ENCODE measurements at places on chromosomes 5 and 9.

DNA sequence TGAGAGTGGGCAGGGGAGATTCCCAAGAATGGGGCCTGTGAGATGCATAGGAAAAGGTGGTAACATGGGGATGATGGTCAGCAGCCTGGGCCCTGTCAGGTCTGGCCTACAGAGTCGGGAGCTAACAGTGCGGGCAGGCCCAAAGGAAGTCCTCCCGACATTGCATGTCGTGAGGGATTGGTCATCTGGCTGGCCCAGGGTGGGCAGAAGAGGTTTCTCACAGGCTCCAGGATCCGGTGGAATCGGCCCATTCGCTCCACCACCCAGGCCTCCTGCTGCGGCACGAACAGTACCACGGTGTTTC is 514 bp downstream of the STOML2 start:
- DNase-seq: no peak

DNA sequence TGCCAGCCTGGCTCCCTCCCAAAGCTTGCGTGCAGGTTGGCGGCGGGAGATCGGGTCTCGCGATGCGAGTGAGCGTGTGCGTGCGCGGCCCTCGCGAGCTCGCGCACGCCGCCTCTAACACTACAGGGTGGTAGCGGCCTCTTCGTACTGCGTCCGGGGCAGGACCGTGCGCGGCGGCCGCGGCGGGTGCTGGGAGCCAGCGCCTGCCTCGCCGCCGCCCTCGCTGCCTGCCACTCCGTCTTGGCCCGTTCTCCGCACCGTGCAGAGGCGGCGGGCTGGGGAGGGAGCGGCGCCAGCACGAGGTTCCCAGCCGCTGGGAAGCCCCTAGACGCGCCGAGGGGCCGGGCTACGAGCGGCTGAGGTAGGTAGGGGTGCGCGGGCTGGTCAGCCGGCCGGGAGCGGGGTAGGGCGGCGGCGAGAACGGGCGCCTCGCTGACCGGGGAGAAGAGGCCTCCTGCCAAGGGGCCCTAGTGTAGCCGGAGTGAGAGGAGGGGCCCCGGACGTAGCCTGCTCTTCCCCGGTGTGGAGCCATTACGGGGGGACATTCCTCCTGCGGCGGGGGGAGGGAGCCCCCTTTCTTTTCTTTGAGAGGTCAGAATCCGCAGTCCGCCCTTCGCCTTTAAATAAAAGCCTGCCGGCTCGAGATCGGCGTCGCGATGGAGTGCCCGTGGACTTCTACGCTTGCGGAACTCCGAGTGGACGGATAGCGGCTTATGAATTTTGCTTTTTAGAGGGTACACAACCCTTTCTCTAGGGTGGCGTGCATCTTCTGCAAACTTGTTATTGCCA is at the start of gene C5orf24:
C5orf24 (plus strand) TSS at position 117 of the 789 bp plus-strand sequence. CDS start 8,933 bp downstream, outside the sequence.
- DNase-seq: peak; percentile 98

DNA sequence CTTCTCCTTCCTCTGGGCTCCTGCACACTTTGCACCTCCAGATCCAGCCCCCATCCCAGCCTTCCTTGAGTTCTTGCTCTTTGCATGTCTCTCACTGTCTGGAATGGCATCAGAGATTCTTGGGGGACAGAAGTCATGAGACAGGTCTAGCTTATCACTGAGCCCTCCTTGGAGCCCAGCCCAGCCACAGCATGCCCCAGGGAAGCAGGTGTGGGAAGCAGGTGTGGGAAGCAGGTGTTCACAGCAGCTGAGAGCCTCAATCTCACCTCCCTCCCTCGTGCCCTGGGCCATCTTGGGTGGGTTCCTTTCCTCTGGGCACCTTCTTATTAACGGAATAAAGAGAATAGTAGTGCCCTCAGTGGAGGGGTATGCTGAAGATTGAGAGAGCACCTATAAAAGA is 27.2 kb downstream of the SLC6A7 start:
- no peak for DNase-seq

- no peak for DNase-seq
Measured at GRCh38 chr5:160159991-160160792, 40.9 kb upstream of the PWWP2A start.

GRCh38 chr5:119397518-119398380 is 41.9 kb downstream of the TNFAIP8 start:
- no peak for DNase-seq

DNA sequence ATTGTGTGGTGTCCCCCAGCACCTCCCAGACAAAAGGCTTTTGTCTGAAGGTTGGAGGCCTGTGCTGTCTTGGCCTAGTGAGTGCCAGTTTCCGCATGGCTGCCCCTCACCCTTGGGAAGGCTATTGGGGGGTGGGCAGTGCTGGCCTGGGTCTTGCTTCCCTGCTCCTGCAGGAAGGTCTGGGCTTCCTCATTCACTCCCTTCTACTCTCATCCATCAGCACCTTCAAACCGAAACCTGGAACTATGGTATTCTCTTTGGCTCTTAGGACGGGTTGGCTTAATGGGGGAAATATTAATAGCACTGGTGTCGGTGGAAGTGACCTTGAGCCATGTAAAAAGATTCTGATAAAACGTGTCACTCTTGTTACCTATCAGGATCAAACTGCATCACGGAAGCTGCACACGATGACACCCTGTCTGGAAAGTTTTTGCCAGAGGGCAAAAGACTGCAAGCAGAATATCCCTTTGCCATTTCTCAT is 34.0 kb upstream of the GLRX start:
- no peak for DNase-seq

GRCh38 chr9:92715488-92716231 is 45.7 kb upstream of the IPPK start:
- no peak for DNase-seq

DNA sequence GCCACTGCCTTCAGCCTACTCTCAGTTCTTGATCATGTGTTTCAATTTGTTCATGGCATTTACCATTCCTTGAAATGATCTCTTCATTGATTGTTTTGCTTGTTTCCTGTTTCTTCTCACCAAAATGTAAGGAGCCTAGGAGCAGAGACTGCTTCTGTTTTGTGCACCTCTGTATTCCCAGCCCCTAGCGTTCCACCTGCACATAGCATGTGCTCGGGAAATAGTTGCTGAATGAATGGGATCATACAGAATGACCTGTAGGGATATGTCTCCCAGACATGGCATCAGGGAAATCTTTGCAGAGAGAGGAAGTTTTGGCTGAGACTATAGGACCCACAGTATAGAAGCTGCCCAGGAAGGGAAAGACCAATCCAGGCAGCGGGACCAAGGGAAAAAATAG is 6.2 kb upstream of the CERCAM start:
- DNase-seq: no peak

DNA sequence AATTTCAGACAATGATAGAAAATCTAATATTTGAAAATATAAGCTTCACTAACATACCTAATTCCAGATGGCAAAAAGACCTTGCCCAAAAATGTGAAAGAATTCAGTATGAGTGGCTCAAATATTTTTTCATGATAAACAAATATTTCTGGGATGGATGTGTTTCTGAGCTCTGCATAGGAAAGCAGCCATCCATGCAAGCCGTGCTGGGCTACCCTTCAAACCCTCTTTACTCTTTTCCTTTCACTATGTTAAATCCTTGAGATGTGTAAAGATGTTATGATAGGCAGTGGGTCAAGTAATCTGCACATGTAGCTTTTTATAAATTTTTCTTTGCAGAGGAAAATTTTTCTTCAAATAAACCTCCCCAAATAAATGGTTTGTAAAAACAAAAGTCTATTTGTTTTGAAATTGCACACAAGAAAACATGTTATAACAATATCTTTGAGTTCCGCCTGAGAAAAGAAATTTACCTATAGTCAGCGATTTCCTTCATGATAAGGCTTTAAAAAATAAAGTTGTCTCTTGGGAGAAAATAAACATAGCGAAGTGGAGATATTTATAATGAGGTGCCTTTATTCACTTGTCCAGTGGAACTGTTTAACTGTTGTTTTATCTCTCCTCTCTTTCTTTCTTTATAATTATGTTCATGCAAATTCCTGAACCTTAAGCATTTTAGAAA is 154.3 kb upstream of the PITX1 start:
- DNase-seq: no peak

GRCh38 chr9:134412298-134412711 is 86.0 kb downstream of the RXRA start:
- DNase-seq: peak; percentile 65

- DNase-seq: no peak
Measured at GRCh38 chr5:118435131-118435530, 553.2 kb downstream of the DTWD2 start.

DNA sequence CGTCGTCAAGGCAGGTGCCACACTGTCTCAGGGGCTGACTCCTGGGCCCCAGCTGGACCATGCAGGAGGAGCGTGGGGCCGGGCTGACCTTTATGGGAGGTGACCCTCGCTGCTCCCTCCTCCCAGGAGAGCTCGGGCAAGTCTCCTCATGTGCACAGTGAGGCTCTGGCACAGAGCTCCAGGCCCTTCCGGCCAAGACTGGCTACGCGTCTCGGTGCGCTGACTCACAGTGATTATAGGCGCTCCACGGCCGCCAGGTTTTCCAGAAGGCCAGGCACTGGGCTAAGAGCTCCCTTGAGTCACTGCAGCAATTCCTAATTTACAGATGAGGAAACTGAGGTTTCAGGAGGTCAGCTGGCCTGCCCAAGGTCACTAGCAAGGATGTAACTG is 47.4 kb downstream of the VAV2 start:
- peak; percentile 67 for DNase-seq

DNA sequence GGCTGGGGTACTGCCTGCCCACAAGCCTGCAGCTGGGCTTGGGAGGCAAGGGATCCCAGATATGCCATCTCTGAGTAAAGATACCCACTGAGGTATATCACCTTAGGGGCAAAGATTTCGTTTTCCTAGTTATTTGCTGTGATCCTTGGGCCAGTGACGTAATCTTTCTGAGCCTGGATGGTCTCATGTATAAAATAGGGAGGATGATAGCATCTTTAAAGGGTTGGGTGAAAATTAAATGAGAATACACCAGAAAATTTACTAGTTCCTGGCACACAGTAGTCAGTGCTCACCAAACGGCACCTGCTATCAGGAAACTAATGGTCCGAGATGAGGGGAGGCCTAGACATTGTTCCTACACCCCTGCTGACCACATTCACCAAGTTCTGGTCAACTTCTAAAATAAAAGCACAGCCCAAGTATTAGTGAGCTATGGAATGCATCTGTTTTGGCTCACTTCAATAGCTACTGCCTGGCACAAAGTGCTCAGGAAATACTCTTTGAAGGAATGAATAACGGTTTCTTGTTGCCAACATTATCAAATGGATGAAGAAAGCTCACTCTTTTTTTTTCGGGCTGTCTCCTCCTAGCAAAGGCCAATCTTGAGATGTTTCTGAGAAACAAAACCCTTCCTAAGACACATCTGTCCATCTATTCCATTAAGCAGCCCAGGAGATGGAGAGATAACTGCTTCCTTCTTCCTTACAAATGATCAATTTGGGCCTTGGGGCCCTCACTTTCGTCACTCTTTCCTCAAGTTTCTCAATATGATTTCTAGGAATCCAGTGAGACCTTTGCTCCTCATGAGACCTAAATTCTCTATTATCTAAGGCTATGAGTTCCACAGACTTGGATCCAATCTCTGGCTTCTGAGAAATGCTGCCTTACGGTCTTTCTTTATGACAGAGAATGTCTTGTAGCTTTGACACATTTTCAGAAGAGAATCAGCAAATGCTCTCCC is 98.2 kb downstream of the DPYSL3 start:
- DNase-seq: no peak

DNA sequence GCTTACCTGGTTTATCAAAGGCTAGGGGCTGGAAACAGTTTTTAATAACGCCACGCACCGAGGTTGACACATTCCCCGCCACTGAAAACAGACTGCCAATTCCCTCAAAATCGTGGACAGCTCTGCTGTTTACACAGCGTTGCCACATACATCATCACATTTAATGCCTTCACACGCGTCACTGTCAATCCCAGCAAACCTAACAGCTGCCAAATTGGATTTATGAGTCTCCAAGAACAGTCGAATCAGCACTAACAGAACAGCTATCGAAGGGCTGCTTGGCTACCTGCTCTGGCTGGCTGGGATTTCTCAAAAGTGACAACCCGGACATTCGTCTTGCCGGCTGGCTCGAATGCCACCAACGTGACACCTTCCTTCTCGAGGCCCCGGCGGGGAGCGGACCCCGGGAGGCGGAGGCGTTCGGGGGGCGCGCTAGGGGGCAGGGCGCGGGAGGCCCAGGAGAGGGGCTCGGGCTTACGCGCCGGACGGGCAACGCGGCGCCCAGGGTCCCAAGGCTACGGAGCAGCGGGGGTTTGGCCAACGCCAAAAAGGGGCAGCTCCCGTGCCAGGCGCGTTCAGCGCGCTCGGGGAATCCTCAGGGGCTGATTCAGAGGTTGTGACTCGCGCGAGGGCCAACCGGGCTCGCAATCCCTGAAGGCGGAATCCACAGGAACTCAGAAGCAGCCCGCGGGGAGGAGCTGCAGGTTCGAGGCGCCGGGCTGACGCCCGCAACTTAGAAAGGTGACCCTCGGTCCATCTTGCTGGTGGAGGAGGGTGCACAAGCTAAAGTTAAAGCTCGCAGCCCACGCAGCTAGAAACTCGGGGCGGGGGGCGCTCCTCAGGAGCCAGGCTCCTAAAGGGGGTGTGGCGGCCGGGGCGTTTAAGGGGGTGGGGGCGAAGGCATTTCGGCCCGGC is 1.2 kb downstream of the CDC14B start:
- peak; percentile 76 for DNase-seq

GRCh38 chr5:126987271-126987899 is 43.0 kb downstream of the MARCHF3 start:
- DNase-seq: no peak

GRCh38 chr9:127598839-127599549 is 13.1 kb upstream of the STXBP1 start:
- DNase-seq: no peak

GRCh38 chr5:74589204-74590056 is 51.1 kb downstream of the ENC1 start:
- no peak for DNase-seq

DNA sequence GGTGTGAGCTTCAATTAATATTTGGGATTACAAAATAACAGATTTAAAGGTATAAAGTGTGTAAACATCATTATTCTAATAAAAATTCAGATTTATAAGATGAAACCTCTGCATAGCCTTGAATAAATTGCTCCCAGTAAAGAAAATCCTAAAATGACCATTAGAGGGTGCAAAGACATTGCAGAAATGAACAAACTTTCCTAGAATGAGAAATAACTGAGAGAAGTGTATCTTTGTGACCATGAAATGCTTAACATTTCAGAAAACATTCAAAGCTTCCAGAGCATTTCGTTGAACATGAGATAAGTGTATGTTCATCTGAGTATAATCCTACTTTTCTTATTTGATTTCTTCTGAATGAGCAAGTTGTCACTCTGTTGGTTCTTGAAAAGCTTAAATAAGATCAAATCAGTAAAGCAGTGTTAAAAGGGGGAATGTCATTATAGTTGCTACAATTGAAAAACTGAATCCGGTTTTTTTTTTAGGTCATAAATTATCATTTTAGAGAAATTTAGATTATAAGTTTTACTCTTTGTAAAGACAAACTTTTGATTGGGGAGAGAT is 24.7 kb upstream of the NUDT12 start:
- DNase-seq: no peak

DNA sequence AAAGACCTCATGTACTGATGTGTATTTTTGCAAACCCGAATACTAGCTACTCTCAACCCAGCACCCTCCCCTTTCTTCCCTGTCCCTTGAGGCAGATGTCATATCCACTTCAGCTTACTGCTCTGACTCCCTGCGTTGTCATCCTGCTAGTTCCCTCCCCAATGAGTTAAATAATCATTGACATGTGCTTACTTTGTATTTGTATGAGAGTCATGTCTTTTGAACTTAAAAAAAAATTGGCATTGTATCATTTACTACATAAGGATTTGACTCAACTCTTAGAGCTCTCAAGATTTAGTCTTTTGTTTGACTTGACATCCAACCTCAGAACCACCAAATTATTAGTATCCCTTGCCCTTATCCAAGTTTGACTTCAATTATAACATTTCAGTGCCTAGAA is 219.7 kb upstream of the TUT7 start:
- no peak for DNase-seq

- no peak for DNase-seq
Measured at GRCh38 chr9:28064241-28064815, 491.0 kb upstream of the C9orf72 start.
